ENCODE measurements at places on chromosomes 12 and 14.

GRCh38 chr14:56027916-56028712 lies 90.1 kb upstream of the PELI2 start:
- no peak for DNase-seq

GRCh38 chr14:93775158-93775557 lies 13.1 kb downstream of the PRIMA1 start:
- no peak for DNase-seq

DNA sequence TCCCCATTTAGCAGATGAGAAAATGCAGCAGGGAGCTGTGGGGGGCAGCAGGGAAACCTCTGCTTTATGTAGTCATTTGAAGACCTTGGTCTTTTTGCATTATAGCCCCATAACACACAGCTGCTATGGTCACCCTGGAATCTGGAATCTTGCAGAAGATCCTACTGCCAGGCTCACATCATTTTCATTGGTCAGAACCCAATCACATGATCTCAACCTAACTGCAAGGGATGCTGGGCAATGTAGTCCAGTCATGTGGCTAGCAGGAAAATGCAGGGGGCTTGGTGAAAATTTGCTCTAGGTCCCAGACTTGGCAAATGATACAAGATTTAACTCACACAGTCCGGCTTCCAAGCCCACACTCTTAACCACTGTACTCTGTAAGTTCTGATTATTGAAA lies 1028.7 kb downstream of the AACS start:
- DNase-seq: no peak

DNA sequence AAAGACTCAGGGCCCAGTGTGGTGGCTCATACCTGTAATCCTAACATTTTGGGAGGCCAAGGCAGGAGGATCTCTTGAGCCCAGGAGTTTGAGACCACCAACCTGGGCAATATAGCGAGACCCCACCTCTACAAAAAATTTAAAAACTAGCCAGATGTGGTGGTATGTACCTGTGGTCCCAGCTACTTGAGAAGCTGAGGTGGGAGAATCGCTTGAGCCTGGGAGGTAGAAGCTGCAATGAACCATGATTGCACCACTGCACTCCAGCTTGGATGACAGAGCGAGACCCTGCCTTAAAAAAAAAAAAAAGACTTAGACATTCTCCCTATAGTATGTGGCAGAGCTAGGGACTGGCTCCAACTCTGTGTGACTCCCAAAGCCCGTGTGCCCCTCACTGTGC lies 2.9 kb downstream of the UBE3B start:
- no peak for DNase-seq

All from CD4-positive, alpha-beta T cell treated with Interleukin-1 beta for 1 hour (primary cell).